Activated T-cell treated with anti-CD3 and anti-CD28 coated beads, Interleukin-2, amount 50 U/mL, for 4 hours (primary cell): ENCODE measurements at places on chromosomes 11 and 22. TPM values are rescaled to one million over a fixed set of nuclear protein-coding genes. Genes with fewer than 3 reads are reported as not detected.
A peak's percentile ranks its signal among the peaks of the same experiment; 100 is the strongest.

DNA sequence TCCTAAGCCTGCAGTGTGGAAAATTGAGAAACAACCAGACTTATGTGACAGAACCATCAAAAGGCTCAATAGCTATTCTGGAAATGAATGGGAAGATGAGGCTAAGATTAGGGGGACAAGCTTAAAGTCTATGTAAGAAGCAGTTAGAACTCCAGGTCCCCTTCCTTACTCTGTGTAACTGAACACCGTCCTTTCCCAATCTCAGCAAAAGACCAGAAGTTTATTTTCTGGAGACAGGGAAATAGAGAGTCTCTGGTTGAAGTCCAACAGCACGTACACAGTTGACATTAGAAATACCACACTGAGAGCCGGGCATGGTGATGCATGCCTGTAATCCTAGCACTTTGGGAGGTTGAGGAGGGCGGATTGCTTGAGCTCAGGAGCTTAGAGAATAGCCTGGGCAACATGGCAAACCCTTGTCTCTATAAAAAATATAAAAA, 93.9 kb downstream of the CD44 start:
- no peak for DNase-seq

DNA sequence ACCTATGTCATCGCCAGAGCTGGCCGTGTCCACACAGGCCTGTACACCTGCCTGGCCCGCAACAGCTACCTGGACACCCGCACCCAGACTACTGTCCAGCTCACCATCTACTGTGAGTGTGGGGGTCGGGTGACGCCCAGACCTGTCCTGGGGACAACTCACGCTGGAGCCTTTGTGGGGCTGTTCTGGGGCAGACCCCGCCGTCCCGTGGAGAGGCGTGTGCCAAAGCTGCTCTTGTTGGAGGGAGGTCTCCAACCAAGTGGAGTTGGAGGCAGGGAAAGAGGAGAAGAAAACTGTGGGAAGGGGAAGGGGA, 4.3 kb downstream of the VSIG10L2 start:
- no peak for DNase-seq

GRCh38 chr11:93623179-93623578, 38.3 kb upstream of the CEP295 start:
- no peak for DNase-seq

GRCh38 chr11:104465321-104465720, 301.4 kb upstream of the PDGFD start:
- no peak for DNase-seq

GRCh38 chr11:102473543-102473942, 21.0 kb upstream of the TMEM123 start:
- no peak for DNase-seq

DNA sequence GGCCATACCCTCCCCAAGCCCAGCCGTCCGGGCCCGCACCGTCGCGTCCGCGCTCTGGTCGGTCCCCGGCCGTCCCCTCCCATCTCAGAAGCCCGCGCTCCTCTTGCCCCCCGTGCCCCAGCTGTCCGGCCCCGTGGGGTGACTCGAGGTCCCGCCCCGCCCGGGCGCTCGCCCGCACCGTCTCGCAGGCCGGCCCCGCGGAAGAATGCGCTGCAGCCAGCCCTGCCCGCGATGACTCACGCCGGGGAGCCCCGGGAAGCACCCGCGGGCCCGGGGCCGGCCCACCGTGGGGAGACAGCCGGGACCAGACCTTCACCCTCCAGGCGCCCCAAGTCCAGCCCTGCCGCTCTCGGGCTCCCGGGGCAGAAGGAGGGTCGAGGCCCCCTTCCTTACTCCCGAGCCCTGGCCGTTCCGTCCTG, 320 bp upstream of the PHLDA2 start:
- DNase-seq = peak; percentile 38

DNA sequence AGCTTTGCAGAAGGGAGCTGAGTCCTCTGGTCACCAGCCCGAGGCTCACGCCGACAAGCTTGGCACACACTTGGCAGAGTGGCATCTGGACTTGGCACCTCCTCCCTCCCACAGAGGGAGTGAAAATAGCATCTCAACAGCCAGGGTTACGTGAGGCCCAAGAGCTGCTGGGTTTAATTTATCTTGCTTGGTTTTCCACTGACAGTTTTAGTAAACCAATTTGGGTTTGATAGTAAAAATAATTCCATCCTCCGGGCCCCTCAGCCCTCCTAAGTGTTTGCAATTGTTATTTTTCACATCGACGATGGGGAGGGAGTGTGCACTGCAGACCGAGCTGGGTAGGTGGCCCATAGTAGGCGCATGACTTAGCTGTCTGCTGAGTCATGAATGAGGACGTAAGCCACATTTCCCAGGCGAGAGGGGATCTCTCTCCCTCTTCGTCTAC, 107.6 kb upstream of the ASPHD2 start:
- no peak for DNase-seq

DNA sequence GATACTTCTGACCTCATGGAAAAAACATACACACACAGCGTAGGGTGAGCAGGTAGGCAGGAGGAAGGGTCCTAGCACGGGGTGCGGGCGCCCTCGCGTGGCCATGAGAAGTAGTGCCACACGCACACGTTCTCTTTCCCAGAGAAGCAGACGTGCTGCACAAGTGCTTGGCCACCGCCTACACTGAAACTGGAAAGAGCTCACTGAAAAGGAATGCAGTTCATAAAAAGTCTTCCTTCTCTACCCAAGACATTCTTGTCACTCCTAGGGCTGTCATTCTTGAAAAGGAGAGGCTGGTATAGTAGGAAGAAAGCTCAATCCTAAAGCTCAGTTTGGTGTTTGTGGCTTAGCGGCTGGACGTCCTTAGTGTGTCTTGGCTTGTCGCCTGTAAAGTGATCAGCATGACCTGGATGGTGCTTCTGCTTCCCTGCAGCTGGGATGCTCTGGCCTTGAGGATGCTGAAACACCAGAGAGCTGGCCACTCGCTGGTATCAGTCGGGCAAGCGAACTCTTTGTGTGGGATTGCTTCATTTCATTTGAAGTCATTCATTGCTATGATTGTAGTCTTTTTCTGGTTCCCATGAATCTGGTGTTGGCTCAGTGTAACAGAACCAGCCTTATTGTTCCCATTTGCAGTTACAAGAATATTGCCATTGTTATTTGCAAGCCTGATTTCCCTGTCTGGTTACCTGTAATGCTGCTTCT, 303.8 kb downstream of the NTM start:
- DNase-seq = no peak

DNA sequence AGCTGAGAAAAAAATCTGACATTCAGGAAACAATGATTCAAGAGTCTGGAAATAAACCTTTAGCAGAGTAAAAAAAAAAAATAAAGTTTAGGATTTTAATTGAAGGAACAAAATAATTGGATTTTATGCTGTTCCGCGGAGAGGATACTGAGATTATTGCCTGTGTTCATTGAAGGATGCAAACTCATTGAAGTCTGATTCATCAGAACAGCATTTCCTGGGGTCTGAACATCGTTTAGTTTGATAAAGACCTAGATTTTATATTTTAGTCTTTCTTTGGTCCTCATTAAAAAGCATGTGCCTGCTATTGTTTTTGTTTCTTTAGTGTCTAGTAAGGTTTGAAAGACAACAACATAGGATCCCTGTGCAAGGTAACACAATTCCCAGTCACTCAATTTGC, 4.5 kb downstream of the TLCD5 start:
- DNase-seq = no peak

DNA sequence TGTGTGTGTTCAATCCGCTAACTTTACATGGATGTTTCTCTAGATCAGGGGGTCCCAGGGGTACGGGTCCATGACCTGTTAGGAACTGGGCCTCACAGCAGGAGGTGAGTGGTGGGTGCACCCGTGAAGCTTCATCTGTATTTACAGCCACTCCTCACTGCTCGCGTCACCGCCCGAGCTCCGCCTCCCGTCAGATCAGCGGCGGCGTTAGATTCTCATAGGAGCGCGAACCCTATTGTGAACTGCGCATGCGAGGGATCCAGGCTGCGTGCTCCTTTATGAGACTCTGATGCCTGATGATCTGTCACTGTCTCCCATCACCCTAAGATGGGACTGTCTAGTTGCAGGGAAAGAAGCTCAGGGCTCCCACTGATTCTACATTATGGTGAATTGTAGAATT, 31.9 kb downstream of the MRGPRD start:
- DNase-seq = no peak

- peak; percentile 50 for DNase-seq
These were observed 31.0 kb upstream of the CD5 start for GRCh38 chr11:61071208-61071681.

- DNase-seq = no peak
These were observed 48.4 kb upstream of the MICAL2 start for GRCh38 chr11:12061851-12062560.

DNA sequence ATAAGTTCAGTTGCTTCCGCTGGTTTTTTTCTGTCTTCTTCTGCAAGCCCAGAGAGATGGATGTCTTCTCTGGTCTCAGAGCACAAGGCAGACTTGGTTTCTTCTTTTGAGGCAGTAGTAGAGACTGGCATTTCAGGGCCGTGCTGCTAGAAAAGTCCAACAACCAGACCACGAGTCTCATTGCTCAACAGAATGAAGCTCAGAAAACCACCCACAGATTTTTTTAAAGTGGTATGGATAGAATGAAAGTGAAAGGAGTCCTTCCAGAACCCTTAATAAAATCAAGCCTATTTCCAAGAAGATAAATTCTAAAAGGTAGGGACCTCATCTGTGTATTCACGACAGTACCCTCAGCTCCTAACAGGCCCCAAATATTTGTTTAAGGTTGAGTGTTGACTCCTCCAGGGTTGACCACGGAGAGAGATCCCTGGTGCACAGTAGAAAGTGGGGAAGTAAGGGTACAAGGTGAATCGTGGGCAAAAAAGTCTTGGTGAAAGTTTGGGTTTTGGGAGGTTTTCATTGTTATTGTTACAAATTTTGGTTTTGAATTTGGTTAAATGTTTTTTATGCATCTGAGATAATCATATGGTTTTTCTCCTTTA, 43.6 kb upstream of the DDX6 start:
- DNase-seq = no peak

DNA sequence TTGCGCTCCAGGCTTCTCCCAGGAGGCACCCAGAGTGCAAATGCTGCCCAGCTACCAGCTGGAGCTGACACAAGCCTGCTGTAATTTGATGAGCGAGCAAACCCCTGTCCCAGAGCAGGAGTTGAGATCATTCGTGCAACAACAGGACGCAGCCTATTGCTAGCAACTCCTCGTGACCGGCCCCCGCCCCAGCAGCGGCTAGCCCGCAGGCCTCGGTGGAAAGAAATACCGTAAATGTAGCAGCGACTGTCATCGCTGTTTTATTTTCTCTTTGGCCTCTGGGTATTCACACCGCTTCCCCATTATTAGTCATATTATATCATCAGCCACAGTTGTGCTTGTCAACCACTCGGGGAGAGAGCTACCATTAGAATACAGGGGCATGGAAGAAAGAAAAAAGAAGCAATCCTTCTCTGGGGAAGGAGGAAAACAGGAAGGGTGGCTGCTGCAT, 59.2 kb upstream of the ATXN10 start:
- DNase-seq = no peak

DNA sequence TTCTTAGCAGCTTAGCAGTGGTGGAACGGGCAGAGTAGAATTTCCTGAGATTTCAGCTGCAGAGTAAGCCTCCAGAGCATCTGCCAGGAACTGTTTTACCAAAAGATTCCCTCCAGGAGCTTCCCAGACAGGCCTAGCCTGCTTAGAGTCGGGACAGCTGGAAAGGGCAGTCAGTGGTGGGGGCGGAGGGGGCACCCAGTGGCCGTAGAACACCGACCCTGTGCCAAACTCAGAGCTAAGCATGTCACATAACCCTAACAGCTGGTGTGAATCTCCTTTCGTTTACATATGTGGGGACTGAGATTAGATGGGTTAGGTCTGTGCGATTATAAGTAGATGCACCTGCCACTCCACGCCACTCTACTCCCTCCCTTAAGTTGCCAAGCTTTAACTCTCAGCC, 80.0 kb upstream of the CRTAM start:
- no peak for DNase-seq

DNA sequence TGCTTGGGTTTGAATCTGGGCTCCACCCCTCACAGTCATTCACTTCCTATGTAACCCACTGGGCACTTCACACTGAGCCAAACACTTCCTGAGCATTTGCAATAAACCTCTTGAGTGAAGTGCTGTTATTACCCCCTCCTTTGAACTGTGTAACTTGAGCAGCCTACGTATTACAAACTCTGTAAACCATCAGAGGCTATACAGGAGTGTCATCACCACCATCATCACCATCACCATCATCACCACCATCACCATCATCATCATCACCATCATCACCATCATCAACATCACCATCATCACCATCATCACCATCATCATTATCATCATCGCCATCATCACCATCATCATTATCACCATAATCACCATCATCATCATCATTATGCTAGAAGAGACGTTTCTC, 18.4 kb downstream of the RTL6 start:
- no peak for DNase-seq

GRCh38 chr11:122126024-122126688, 10.1 kb upstream of the BLID start:
- DNase-seq = no peak

DNA sequence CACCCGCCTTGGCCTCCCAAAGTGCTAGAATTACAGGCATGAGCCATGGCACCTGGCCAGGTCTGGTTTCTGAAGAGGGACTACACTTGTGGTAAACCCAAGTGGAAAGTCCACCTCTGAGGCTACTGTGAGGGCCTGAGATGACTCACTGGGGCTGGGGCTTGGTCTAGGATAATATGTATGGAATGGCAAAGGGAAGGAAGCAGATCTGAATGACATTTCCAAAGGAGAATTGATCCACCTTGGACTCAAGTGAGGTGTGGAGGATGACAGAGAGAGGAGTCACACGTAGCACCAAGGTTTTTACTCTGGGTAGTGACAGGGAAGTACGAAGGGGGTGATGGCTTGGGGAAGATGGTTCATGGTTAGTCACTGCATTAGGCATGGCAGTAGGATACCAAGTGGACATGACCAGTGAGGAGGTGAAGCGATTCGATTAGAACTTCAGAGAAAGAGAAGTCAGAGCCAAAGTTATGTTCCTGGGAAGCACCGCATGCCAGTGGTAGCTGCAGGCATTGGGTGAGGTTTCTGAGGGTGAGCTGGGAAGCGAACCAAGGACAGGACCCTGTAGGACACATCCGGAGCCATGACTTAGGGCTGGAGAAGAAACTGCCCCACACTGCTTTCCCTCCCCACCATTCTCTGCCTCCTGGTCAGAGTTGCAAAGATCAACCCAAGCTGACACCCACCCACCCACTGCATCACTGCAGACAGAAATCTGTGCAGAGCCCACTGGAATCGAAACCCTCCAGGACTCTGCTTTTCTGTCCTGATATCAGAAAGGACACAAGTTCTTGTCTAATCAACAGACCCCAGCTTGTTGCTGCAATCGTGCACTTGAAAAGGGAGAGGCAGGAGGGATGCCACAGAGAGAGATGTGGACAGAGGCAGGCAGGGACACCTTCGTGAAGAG, 13.0 kb upstream of the BCL9L start:
- DNase-seq = no peak

OAF gene
- 5.8 TPM for total RNA-seq

KRTAP5-2 gene
- not detected for total RNA-seq

WNT7B gene
- total RNA-seq = not detected

RCOR2 gene
- 0.27 TPM for total RNA-seq

FADS2 gene
- total RNA-seq = 2.5 TPM

NECTIN1 gene
- 8.3 TPM for total RNA-seq

ESRRA gene
- 81.5 TPM for total RNA-seq

MS4A3 gene
- total RNA-seq = not detected

PTPRCAP gene
- total RNA-seq = 114 TPM

ZNF280B gene
- total RNA-seq = 3.7 TPM

RIBC2 gene
- total RNA-seq = 2.5 TPM
